ENCODE measurements at places on chromosomes 3 and 15. TPM values are rescaled to one million over a fixed set of nuclear protein-coding genes. Genes with fewer than 3 reads are reported as not detected.

DNA sequence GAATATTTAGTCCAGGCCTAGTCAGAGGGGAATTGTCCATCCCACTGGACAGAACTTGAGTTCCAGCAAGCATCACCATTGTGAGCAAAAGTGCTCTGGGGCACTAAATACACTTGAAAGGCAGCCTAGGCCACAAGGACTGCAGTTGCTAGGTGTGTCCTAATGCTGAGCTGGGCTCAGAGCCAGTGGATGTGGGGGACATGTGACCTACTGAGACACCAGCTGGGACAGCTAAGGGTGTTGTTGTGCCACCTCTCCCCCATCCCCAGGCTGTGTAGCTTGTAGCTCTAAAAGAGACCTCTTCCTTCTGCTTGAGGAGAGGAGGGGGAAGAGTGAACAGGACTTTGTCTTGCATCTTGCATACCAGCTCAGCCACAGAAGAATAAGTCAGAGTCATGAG lies 120.9 kb downstream of the DTWD1 start:
- DNase-seq: no peak

DNA sequence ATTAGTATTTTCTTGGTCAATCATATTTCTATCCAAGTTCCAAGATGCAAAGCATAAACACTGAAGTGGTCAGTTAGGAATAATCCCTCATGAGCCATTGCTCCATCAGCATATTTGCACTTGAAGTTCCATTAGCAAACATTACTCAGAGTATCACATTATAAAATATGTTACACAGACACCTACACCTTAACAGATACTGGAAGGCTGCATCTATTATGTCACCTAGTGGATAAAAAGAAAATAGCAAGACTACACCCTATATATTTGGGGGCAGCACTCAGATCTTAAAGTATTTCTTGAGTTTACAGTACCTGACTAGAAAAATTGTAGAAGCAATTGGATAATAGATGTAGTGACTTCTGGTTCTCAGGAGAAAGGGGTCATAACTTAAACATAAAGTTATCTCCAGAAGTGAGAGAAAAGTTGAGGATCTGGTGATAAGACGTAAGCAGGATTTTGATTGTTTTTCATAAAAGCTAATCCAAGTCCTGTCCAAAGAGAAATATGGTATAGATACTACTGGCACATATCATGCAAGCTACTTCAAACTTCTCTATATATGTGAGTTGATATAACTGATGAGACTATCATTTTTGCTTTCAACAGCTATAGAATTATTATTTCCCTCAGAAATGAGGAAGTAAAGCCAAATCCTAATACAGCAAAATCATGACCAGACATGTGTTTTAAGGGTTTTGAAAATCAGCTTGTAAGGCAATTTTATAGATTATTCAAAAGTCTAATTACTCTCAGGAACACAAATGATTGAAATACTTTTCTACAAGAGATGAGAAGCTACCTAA lies 422.2 kb downstream of the GBE1 start:
- DNase-seq: peak; percentile 8

The DUOX2 gene
- 0.26 TPM for polyA plus RNA-seq

GRCh38 chr3:50170689-50171088 lies 15.6 kb downstream of the SEMA3F start:
- DNase-seq: peak; percentile 93

- DNase-seq: no peak
Observed at GRCh38 chr3:173653781-173654180, 256.2 kb downstream of the NLGN1 start.

GRCh38 chr3:184662187-184662586 lies 49.7 kb downstream of the MAGEF1 start:
- DNase-seq: no peak

The ZNF770 gene
- 13.9 TPM for polyA plus RNA-seq

GRCh38 chr3:56980798-56981390 lies 79.6 kb upstream of the SPATA12 start:
- DNase-seq: no peak

All from kidney (tissue), 22 donors.